ENCODE measurements at places on chromosomes 5 and 9.

DNA sequence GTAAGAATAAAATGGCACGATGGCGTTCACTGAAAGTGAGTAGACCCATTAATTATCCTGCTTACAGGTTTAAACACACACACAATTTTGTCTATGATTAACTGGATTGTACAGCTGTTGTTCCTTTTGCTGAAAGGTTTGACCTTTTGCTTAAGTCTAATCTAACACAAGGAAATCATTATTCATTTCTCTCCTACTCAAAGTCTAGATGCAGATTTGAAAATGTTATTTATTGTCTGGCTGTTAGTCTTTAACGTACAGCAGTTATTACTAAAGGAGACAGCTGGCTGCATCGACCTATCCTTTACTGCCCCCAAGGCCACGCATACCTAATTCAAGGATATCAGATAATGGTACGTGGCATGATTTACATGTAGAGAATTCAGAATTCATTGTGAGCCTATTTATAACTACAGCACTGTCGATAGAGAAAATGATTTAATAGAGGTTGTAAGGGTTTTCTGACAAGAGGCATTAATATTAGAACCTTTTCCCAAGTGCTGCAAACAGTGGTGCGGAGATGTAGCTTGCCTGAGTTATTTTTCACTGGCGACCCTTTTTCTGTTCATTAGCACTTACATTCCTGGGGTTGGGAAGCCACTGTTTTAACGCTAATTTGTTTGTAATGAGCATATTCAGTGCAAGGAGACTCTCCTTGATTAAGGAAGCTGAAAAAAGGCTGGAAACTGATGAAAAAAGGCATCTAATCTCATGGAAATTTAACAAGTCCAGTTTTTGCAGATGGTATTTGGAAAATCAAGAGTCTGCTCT, 368.4 kb upstream of the GRAMD2B start:
- DNase-seq: peak; percentile 22

- DNase-seq: no peak
Measured at GRCh38 chr5:139765409-139766217, 30.0 kb upstream of the PSD2 start.

GRCh38 chr9:70563431-70564204, 149.2 kb upstream of the KLF9 start:
- peak; percentile 27 for DNase-seq

DNA sequence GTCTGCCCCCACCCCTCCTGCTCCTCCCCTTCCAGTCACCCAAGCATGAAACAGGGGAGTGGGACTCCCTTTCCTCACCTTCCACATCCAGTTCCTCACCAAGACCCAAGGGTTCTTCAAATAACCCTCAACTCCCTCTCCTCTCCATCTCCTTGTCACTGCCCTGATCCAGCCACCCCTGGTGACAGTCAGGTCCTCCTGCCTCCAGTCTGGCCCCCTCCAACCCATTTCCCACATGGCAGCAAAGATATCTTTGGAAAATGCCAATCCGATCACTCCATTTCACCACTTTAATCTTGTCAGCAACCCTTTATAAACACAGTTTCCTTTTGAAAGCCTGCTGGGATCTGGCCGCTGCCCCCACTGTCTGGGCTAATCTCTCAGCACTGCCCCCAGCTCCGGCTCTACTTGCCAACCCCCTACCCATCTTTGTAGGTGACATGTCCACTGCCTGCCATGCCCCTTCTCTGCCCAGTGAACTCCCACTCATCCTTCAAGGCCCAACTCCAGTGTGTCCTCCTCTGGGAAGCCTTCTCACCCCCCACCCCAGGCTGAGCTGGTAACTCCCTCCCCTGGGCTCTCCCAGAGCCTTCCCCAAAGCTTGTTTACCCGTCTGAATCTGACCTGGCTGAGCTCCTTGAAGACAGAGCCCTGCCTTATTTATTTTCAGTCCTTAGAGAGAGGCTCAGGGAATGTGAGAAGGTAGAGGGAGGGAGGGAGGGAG, 781 bp upstream of the MYOZ3 start:
- no peak for DNase-seq

GRCh38 chr9:11335011-11335410, 722.2 kb upstream of the PTPRD start:
- DNase-seq: no peak

DNA sequence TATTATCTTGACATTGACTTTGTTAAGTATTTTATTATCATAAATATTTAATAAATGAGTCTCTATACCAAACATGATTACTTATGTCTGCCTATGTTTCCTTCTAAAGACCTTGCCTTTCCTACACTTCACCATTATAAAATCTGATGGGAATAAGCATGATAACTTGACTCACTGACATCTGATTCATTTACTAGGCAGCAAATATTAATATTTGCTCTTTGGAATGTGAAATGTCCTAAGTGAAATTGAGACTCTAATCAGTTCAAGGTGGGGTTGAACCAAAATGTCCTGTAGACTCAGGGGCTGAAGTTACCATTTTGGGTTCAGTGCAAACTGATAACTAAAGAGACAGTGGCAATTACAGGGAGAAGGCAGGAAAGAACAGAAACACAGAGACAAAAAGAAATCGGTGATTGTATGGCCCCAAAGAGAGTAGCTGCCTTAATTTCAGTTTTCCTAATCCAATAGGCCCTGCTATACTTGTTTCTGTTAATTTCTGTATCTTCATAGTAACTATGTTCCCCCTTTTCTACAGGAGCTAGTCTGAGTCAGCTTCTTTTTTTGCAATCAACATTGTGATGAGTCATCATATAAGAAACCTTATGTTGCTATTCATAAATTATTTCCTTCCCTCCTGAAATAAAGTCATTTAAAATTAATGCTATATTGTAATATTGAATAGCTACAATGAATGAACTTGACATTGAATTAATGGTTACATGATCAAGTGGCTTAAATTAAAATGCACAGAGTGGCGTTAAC, 296.8 kb downstream of the PDE4D start:
- DNase-seq: no peak

DNA sequence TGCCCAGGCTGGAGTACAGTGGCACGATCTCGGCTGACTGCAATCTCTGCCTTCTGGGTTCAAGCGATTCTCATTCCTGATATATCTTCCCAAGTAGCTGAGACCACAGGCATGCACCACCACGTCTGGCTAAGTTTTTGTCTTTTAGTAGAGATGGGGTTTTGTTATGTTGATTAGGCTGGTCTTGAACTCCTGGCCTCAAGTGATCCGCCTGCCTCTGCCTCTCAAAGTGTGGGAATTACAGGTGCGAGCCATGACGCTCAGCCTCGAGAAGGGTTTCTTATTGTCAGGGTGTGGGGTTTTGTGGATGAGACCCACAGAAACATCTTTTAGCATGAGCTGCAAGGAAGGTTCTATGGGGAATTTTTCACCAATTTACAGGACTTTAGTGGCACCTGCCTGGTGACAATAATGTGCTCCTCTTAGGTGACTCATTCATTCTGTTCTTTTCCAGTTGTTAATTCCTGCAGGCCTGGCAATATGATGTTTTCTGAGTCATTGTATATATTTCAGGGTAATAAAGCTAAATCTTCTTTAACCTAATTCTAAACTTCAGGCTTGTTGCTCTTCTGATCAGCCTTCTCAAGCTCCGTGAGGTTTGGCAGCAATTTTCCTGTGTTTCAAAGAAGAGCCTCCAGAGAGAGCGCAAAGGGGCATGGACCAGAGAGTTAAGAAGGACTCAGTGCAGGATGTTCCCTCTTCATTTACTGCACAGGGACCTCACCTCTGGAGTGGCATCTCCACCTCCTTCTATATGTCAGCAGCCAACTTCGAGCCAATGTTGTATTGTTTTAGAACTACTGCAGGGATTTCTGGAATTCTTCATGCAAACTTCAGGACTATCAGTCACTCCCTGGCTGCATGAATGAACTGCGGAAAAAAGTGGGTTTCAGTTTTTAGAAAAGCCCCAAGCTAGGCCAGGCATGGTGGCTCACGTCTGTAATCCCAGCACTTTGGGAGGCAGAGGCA, 77.8 kb upstream of the ZNF618 start:
- DNase-seq: no peak

GRCh38 chr5:109450129-109450877, 40.5 kb upstream of the PJA2 start:
- DNase-seq: no peak

DNA sequence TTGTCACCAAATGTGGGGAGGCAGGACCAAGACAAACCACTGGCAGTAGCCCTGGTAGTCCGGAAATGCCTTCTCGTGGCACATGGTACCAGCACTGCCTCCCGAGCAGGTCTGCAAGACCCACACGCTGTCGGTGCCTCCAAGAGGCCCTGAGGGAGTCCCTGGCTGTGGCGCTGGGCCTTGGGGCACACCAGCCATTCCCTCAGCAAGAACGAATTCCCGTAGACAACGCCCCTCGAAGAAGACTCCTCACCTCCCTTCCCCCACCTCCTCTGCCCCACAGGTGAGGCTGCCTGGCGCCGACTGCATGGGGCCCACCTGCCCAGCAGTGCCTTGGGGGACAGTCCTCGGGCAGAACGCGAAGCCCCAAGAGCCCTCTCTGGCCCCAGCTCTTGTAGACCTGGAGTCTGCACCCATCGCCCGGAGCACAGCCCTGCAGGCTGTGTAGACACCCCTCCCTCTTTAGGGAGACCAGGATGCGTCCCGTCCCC, 56.0 kb downstream of the EXD3 start:
- DNase-seq: no peak

DNA sequence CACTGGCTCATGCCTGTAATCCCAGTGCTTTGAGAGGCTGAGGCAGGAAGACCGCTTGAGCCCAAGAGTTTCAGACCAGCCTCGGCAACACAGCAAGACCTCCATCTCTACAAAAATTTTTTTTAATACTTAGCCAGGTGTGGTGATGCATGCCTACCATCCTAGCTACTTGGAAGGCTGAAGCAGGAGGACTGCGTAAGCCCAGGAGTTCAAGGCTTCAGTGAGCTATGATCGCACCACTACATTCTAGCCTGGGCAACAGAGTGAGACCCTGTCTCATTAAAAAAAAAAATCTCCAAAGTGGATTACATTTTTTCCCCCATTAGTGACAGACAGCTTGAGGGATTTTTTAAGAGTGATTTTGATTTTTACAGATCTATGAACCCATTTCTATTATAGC, 230.8 kb downstream of the BNC2 start:
- DNase-seq: no peak

- DNase-seq: no peak
Measured at GRCh38 chr9:17587113-17587512, 8.2 kb downstream of the SH3GL2 start.

- no peak for DNase-seq
Measured at GRCh38 chr9:13705373-13705772, 425.9 kb upstream of the MPDZ start.

DNA sequence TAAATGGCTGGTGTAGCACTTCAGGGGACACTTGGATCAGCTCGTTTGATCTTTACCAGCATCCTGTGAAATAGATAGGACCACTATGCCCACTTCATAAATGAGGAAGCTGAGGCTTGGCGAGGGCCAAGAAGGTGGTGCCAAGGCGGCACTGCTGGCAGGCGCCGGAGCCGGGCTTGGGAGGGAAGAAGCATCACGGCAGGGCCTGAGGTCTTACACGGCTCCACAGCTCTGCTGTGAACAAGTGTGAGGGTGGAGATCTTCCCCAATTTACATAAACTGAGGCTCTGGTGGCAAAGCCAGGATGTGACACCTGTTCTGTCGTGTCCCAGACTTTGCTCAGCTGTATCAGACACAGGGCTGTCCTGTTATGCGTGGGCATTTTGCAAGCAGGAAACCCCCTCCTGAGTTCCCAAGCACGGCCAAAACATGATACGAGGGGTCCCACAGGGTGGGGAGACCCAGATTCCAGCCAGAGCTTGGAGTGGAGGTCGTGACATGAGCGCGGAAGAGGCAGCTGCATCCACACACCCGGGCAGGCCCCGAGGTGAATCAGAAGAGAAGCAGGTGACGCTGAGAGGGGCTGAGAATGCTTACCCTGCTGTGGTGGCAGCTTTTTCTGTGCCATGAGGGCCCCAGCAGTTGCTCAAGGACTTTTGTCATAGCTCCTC, 117.5 kb upstream of the BOD1 start:
- no peak for DNase-seq

GRCh38 chr9:112541685-112542084, 55.1 kb downstream of the KIAA1958 start:
- no peak for DNase-seq

- DNase-seq: no peak
Measured at GRCh38 chr5:172749881-172750633, 20.9 kb downstream of the DUSP1 start.

DNA sequence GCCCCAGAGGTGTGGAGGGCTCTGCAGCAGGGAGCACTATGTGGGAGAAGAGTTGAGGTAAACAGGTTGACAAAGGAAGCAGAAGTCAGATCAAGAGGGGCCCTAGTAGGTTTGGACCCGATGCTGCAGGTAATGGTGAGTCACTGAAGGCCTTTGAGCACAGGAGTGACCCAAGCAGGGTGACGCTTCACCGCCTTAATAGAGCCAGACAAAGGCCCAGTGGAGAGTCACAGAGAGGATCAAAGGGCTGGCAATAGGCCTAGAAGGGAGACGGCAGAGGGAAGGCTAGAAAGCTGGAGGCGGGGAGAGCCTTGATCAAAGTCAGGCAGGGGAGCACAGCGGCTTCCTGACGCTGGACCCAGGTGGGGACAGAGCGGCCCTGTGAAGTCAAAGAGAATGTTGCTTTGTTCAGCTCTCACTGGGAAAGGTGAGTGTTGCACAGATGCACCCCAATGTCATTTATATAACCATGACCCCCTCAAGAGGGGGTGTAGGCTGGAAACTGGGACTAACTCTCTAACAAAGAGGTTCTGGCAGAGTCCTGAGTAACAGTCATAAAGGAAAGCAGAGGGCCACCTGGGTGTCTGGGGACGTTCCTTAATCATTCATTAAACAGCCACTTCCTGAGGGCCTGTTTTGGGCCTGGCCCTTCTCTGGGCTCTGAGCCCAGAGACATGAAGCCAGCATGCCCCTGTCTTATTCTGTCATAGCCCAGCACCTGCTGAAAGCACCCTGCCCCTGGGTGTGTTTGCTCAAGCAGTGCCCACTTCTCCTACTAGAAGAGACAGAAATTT, 9.8 kb upstream of the CPLX2 start:
- no peak for DNase-seq

DNA sequence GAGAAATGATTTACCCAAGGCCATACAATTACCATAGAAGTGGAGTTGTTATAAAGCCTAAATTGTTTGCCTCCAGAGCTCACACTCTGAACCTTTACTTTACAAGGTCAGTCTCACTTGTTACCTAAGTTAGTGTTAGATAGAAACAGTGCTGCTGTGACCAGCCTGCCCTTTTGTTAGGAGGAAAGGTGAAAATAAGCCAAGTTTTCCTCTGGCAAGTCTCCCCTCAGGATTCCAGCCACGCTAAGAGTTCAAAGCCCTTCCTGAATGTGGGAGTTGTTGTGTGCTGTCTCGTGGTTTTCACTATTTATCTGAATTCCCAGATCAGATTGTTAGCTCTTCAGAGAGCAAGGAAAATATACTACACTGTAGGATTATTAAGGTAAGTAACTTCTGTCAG, 260.0 kb downstream of the SGCD start:
- DNase-seq: no peak

GRCh38 chr9:136316896-136317676, 10.3 kb upstream of the GPSM1 start:
- DNase-seq: no peak

- no peak for DNase-seq
Measured at GRCh38 chr5:5979761-5980537, 398.4 kb downstream of the MED10 start.

GRCh38 chr5:86124333-86124732, 493.4 kb upstream of the COX7C start:
- DNase-seq: no peak

- DNase-seq: no peak
Measured at GRCh38 chr9:18703151-18703900, 229.4 kb downstream of the ADAMTSL1 start.

GRCh38 chr5:133868946-133869518, 99.4 kb downstream of the C5orf15 start:
- no peak for DNase-seq

- DNase-seq: no peak
Measured at GRCh38 chr5:132481596-132482211, 8.9 kb downstream of the IRF1 start.

GRCh38 chr5:38431242-38431853, 125.1 kb downstream of the LIFR start:
- DNase-seq: no peak
